SW480 (cell line): ENCODE measurements at places on chromosomes 4 and X.

GRCh38 chr4:177901786-177902185 is 459.5 kb upstream of the AGA start:
- DNase-seq = no peak

DNA sequence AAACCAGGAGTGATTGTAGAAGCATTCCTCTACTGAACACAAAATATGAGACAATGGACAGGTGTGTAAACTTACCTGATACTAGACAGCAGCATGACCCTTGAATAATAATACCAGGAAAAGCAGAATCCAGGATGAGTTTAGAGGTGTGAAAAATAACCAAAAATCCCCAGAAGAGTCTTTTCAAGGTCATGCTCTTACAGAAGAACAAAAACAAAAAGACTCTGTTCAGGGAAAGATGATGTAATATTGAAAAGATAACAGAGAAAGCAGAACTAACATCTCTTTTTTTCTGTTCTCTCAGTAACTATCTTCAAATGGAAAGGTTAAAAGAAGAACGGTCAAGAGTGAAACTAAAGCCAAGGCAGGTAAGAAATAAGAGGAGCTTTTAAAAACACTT is 14.0 kb upstream of the ARHGAP10 start:
- no peak for DNase-seq

GRCh38 chr4:6277139-6277802 is 7.6 kb downstream of the WFS1 start:
- no peak for DNase-seq

GRCh38 chrX:48815266-48815665 is 11.0 kb upstream of the ERAS start:
- no peak for DNase-seq

GRCh38 chr4:102589743-102590142 is 88.6 kb downstream of the NFKB1 start:
- no peak for DNase-seq

DNA sequence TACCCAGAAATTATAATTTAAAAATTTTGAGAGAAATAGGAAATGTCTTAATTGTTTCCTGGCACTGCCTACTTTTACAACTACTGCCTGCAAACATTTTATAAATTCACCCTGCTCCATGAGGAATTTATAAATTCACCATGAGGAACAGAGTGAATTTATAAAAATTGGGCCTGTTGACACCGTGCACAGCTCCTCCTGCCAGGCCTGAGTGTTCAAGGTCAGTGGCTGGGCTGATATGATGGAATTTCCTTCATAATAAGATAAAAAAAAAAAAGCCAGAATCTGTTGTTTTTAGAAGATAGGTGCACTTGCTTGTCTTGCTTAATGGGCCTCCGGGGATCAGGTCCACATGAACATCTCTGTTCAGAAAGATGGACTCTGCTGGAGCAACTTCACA is 151.7 kb upstream of the RASGEF1B start:
- DNase-seq = no peak

- no peak for DNase-seq
These were observed at the start of gene RENBP for GRCh38 chrX:153944140-153944799. TSS of gene RENBP (minus strand) at chrX:153944643. CDS start at chrX:153944610, 33 bp downstream.

GRCh38 chrX:24204331-24204730 is 54.8 kb downstream of the ZFX start:
- DNase-seq = no peak

- DNase-seq = no peak
These were observed 152.7 kb downstream of the APBB2 start for GRCh38 chr4:41061482-41062185.

DNA sequence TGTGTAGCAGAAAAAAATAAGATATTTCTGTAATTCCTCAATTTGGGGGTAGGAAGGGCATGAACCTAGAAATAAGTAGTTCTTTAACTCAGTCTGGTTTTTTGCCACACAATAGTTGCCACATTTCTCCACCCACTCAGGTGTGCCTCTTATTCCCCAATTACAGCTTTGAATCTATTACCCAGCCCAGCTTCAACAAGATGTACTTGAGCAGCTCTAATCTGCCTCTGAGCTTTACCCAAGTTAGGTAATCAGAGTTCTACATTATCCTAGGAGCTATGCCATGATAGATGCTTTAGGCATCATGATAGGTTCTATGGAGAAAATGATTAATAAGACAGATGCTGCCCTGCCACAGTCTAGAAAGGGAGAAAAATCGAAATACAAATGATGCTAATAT is 117.4 kb upstream of the GPRIN3 start:
- DNase-seq = no peak

- DNase-seq = no peak
These were observed 6.7 kb upstream of the SH3BP2 start for GRCh38 chr4:2786152-2786671.

GRCh38 chr4:153790962-153791551 is 2.2 kb upstream of the SFRP2 start:
- no peak for DNase-seq

DNA sequence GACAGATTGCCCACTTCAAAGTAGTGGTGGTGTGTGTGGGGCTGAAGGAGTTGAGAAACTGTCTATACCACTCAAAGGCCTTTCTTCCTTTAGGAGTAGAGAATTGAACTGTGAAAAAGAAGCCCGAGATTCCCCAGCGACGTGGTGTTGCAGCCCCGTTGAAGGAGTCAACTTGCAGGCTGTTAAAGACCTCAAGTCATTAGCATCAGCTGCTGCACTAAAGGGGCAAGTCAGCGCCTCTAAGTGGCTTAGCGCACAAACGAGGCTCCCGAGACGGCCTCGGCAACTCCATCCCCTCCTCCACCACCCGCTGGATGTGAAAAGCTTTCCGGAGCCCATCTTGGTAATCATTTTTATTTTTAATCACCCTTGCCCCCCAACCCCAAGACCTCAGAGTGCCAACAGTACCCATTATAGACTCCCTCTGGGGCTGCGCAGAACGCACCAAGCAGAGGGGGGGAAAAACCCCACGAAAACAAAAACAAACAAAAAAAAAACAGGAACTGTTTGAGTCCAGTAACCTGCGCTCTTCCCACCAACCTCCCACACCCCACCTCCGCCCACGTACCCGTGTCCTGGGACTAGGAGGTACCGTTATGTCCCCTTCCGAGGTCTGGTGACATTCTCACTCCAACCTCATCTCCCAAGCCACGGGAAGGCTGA is 913 bp upstream of the PRDM8 start:
- no peak for DNase-seq

DNA sequence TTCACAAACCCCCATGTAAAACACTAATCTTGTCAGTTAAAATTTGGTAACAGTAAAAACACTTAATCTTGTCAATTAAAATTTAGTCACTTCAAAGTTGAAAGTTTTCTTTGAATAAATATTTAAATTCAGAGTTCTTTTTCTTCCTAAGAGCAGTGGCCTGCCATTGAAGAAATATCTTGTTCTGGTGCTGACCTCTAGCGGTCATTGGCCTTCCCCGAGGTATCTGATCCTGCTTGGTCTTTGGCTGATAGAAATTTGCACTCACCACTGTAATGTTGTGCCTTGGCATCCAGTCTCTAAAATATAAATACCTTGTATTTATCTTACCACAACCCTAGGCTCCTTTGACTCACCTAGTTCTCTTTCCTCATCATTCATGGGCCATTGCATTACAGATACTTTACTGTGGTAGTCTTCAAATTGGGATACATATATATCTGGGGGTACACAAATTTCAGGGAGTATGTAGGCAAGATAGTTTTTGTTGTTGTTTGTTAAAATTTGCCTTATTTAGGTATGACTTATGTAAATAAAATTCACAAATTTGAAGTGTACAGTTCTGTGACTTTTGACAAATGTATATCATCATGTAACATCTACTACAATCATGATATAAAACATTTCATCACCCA is 6.7 kb upstream of the ART3 start:
- peak; percentile 54 for DNase-seq

DNA sequence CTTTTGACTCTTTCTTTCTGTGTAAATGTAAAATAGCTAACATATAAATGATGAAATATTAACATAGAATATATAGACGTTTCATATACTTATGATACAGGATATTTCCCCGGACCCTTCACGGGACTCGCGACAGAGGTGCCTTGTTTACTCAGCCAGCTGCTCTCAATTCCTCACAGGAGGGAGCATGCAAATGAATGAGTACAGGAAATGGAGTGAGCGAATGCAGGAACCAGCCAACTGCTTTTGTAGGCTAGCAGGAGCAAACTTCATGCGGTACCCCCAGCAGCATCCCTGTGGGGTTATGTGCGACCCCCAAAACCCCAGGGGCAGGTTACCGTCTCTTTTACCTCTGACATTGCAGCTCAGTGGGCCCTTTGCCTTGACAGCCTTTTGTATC is 110.3 kb upstream of the PDHA2 start:
- no peak for DNase-seq

DNA sequence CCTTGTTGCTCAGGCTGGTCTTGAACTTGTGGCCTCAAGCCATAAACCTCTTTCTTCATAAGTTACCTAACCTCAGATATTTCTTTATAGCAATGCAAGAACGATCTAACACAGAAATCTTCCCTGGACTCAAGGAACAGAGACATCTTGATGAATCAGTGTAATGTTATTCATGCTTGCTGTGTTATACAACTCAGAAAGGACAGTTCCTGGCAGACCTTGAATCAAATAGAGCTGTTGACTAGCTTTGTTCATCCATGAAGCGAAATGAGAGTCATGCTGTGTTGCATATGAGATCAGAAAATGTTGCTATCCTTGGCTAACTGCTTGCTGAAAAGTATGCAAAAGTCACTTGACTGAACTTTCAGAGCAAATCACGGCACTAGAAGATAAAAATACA is 72.6 kb upstream of the ARHGAP24 start:
- DNase-seq = no peak

- DNase-seq = no peak
These were observed 11.4 kb downstream of the PBDC1 start for GRCh38 chrX:76184276-76184675.

DNA sequence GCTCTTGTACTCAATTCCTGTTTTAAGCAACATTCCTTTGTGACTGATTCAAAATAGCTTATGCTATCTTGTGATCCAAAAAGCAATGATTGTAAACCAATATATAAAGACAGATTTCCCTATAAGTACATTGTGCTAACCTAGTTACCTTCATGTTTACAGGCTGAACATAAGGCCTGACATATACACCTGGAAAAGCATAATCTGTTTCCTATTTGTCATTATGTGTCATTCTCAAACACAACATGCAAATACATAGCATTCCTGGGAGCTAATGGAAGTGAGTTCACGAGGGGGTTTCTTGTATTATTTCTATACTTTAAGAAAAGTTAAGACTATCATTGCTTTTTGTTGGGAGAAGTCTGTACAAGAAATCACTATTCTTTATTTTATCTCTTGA is 638.1 kb upstream of the AGA start:
- DNase-seq = no peak

GRCh38 chrX:71251466-71251973 is 2.4 kb downstream of the ZMYM3 start:
- DNase-seq = no peak

- DNase-seq = peak; percentile 44
These were observed 75.0 kb downstream of the PTTG2 start for GRCh38 chr4:38034986-38035882.

DNA sequence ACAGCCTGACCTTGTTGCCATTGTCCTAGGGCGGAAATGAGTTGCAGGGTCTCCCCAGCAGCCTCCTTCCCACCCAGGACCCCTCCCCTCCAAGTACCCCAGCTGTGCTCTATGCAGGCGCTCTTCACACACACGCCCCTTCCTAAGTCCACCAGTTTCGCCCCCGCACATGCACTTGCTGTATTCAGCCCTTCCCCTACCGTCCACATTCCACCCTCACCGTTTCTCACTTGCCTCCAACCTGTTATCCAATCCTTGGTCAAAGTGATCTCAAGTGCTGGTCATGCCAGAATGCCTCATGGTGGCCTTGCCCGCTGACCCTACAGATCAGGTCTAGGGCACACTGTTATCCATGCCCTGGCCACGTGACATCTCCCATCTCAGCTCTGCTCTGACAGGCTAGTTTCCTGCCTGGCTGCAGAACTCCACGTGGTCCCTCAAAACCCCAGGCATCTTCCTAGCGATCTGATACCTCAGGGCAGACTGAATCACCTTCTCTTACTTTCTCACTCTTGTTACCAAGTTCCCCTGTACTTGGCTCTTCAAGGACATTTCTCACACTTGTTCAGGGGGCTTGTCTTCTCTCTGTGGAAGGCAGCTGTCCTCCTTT is 39.7 kb downstream of the NSG1 start:
- no peak for DNase-seq

GRCh38 chrX:40719731-40720130 is 15.6 kb downstream of the MED14 start:
- DNase-seq = no peak

DNA sequence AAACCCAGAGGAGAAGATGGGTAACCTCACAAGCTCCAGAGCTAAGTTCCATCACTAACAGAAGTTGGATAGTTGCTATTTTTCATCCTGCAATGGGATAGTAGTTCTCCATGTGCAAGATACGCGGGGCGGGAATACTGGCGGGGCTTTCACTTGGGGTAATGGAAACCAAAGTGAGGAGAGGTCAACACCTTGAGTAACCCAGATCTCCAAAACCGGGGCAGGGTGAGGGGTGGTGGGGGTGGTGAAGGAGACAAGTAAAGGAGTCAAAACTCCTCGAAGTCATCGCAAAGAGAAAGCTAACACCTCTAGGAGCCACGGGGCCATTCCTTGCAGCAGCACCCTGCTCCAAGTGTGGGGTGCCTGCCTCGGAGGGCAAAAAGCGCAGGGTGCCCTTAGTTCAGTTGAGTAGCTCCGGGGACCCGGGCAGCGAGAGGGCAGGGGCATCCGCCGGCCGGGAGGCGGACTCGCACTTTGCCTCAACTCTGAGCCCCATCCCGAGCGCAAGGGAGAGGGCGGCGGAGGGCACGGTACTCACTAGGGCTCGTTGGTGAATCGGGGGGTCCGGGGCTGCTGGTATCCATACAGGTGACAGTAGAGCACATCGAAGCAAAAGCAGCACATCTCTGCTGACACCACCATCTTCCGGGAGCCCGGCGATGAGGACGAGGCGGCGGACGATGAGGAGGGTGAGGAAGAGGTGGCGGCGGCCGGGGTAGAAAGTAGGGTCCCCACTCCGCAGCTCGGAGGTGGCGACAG is 645 bp downstream of the AMMECR1 start:
- peak; percentile 39 for DNase-seq

GRCh38 chrX:21166272-21166982 is 207.8 kb upstream of the CNKSR2 start:
- DNase-seq = peak; percentile 29

- DNase-seq = peak; percentile 97
These were observed 4.2 kb upstream of the LEF1 start for GRCh38 chr4:108172753-108173598.

DNA sequence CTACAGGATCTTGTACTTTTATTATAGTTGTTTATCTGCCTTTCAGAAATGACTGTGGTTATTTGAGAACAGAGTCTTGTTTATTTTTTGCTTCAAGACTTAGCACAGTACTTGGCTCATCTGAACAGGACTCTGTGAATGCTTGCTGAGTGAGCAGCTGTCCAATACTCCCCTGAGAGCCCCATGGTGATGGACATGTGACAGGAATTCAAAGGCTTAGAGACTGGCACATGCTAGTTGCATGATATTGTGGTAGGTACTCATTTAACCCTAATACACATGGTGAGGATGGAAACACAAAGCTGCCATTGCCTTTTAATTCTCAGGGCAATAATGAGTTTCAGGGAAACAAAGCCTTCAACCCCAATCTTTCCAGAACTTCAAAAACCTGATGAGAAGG is 97.3 kb downstream of the GEMIN8 start:
- DNase-seq = no peak

GRCh38 chr4:8035371-8035780 is 95.7 kb upstream of the AFAP1 start:
- DNase-seq = peak; percentile 76
